Stimulated activated CD8-positive, alpha-beta memory T cell treated with anti-CD3 and anti-CD28 coated beads, Interleukin-4, amount 100 ng/mL, for 1 hour (primary cell): ENCODE measurements at places on chromosomes 2 and 18.

DNA sequence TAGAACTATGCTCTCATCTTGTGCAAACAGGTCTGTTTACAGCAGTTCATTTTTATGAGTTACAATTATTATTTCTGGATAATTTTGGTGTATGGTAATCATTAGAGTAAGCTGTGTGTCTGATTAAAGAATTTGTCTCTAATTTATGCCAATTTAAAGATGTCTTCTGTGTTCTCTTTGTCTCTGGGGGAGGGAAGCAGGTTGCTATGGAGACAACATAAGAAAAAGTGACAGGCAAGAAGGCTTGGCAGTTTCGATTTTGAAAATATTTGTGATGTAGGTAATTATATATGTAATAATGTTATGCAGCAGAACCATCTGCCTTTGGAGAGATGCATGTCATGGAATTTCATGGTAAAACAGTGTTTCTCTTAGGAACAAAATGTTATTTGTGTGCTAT lies 78.2 kb downstream of the SH3RF3 start:
- DNase-seq, result no peak

DNA sequence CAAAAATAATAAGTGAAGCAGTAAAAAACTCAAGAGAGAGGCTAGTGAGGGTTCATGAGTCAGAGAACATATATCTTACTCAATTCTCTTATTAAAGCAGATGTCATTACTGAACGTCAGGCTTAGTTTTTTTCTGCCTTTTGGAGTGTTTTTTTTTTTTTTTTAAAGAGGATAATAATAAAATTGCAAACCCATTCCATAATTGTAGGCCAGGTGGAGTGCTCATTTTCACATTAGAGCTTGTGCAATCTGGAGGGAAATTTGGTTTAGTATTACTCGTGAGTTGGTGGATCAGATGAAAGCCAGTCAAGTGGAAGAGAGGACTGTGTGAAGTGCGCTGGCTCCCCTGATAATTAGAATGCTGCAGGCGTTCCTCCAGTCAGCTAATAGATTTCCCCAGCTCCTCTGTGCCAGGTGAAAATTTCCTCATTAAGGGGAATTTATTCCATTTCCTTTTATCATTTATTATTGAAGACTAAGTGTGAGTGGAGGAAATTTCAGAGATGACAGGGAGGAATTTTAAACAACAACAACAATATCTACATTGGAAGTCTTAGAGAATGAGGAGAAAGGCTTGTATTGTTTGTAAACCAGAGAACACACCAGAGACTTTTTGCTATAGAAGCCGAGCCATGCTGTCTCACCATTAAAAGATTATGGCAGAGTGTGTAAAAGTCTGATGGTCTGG lies 74.6 kb downstream of the CPS1 start:
- DNase-seq, result no peak

DNA sequence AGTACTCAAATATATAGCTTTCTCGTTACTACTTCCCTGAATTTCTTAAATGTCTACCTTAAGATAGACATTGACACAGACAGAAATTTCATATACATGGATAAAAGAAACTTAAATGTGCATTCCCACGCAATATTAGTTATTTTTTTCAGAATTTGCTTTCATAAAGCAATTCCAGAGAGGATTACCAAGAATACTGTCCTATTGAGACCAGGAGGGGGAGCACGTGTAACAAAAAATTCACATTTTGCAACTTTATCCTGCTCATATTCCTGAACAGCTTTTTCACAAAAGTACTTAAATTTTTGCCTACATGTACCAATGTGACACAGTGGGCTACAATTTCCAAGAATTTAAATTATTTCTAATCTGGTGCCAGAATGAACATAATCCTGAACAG lies 30.7 kb upstream of the ERCC3 start:
- DNase-seq, result no peak

GRCh38 chr18:39746201-39746600 lies 2180.6 kb upstream of the CELF4 start:
- no peak for DNase-seq

GRCh38 chr2:105951384-105951694 lies 206.6 kb downstream of the NCK2 start:
- no peak for DNase-seq

DNA sequence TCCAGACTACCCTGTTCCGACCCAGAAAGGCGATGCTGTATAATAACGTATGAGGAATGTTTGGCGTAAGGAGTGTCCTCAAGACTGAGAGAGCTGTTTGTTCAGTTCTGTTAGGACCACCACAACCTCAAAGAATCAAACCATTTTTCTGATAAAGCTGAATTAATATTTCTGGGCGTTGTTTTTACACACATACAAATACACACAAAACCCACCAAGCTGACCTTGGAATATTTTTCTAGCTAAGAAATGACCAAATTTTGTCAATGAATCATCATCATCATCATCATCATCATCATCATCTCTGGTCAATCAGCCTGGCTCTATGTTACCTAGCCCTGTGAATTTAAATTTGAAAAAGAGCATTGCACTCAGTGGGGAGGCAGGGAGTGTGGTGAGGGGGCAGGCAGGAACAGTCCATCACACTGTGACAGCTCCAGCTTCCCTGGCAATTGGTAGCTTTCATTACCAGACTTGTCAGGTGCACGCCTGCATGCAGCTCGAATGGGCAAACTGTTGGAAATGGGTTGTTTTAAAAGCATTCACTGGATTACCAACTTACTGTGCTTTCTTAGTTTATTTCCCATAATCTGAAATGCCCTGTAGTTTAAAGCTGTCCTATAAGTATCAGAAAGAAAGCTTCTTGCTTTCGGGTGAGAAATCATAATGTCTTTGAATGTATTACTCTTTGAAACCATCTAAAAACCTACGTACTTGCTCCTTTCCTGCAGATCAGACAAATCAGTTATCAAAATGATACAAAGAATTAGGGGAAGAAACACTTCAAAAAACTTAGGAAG lies 6.9 kb upstream of the POU3F3 start:
- DNase-seq, result no peak

DNA sequence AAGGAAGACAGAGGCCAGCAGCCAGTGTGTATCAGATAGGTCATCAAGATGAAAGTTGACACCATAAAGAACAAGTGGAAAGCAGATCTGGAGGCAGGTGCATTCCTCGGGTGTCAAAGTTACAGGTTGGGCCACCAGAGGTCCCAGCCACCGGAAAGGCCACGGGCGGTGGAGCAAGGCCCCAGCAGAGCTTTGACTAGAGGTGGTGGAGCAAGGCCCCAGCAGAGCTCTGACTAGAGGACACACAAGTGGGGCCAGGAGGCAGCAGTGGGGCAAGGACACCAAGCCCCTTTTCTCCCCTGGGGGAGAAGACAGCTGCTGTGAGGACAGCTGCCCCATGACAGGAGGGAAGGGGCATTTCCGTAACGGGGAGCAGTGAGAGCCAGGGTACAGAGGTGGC lies 115.1 kb downstream of the GYPC start:
- DNase-seq, result no peak

- DNase-seq, result no peak
These were observed 237.0 kb upstream of the FOSL2 start for GRCh38 chr2:28155627-28156026.

GRCh38 chr18:58005011-58005410 lies 39.0 kb upstream of the NEDD4L start:
- no peak for DNase-seq

DNA sequence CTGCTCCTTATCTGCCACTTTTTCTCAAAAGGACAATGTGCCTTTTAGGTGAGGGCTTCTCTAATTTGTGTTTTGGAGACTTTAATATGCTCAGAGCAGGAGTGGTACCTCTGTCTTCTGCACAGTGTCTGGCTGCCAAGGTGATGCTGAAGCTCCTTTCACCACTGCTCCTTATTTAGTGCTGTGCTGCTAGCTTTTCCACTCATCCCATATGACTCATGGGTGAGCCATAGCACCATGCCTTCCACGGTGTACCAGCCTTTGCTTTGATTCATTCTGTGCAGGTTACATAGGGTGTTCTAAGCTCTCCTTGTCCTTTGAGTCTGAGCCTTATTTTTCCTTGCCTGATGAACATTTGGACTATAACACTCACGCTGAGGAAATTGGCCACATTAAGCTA lies 202.4 kb downstream of the ARL6IP6 start:
- no peak for DNase-seq

GRCh38 chr2:109633284-109633961 lies 19.3 kb downstream of the SOWAHC start:
- no peak for DNase-seq

DNA sequence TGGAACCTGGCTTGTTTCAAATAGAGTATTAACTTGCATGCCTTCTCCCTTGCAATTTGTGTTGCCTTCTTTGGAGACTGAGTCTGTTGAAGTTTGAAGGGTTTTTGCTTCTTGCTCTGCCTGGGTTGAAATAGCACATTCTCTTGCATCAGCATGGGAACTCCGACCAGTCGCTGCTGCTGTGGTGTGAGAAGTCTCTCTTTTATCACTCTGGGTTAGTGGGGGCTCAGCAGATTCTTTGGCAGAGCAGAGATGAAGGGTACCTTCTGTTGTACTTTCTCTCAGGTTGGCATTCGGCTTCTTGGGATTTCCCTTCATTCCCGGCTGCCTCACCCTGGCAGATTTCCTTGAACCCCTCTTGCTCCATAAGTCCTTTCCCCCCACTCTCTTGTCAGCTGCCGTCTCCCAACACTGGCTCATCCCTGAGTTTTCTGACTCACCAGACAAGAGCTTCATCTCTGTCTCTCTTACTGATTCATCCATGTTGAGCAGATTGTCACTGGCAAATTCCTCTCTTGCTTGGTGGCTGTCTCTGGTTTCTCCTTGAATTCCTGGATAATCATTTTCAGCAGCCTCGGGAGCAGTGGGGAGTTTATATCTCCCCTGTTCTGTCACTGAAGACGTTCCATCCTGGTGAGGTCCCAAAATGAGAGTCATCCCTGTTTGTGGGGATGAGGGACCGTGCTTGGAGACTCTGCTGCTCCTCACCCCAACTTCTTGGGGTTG lies 49.9 kb downstream of the ALPK2 start:
- no peak for DNase-seq

- DNase-seq, result no peak
These were observed 14.5 kb upstream of the SEH1L start for GRCh38 chr18:12933327-12933726.

- DNase-seq, result no peak
These were observed 69.4 kb upstream of the SMAD7 start for GRCh38 chr18:49020129-49020528.

DNA sequence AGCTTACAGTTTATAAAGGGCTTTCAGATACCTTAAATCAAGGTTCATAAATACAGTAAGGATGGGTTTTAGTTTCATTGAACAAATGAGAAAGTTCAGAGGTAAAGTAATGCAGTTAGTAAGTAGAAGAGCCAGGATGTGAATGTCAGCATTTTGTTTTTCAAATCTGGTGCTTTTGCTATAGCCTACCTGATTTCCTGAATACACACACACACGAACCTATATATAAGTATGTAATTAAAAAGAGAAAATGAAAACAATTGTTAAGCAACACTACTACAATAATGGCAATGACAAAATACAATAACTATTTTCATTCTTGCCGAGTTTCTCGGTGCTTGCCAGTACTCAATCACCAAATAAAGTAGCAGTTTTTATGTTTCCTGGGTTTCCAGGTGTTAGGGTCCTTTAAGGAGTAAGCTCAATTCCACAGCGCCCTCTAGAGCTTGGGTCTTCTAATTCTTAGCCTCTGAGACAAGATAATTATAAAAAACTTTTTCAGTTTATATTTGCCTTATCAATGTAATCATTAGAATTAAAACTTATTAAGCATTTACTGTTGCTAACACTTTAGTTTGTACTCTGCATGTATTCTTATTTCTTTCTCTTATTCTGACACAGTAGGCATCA lies 512.9 kb upstream of the ACVR2A start:
- peak; percentile 9 for DNase-seq

DNA sequence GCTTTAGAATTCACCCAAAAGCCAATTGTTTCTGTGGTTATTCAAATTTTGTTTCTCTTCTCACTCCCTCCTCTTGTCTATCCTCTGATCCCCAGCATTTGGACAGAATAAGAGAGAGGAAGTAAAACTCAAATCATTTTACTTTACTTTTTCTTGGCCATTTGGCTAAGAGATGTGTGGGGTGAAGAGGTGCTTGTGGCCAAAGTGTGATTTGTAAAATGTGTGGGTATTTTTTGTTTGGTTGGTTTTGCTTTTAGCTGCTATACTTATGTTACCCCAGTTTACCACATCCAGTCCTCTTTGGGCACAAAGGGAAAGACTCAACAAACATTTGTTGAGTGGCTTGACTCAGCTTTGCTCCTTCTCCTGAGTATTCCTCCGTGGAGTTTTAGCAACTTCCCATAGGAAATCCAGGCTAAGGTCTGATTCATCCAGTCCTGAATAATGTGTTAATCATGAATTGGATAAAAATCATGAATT lies 109.1 kb upstream of the CYP1B1 start:
- no peak for DNase-seq

DNA sequence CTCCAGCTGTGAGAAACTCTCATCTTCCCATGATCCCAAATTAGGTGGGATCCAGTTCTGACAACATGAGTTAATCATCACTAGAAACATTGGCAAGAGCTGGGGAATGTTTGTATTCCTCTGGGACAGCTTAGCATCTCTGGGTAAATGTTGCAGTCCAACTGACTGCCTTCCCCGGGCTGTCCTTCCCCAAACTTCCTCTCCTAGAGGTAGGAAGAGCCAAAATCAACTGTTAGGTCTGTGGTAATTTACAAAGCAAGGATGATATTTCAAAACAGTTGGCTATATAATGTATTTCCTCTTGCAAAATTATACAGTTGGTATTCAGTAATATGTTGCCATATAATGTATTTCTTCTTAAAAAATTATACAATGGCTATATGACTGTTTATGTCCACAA lies 148.5 kb downstream of the MGAT5 start:
- DNase-seq, result no peak

- no peak for DNase-seq
These were observed 259.6 kb downstream of the SS18 start for GRCh38 chr18:25830787-25831186.

GRCh38 chr2:8502316-8502715 lies 179.5 kb upstream of the ID2 start:
- DNase-seq, result no peak

DNA sequence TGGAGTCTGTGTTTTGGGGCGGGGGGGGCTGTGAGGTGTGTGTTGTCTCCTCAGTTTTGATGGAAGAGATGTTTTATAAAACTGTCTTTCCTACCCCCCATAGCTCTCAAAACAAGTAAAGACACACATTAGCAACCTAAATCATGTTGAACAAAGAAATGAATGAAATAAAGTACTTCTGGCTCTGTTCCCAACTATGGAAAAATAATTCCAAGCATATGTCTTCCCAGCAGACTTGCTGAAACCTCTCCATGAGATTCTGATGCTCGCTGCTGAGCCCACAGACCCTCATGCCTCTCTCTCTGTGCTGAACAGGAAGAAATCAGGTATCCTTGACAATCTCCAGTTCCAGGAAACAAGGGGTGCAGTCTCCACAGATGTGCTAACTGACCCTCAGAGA lies 226.7 kb upstream of the KLHL29 start:
- no peak for DNase-seq

DNA sequence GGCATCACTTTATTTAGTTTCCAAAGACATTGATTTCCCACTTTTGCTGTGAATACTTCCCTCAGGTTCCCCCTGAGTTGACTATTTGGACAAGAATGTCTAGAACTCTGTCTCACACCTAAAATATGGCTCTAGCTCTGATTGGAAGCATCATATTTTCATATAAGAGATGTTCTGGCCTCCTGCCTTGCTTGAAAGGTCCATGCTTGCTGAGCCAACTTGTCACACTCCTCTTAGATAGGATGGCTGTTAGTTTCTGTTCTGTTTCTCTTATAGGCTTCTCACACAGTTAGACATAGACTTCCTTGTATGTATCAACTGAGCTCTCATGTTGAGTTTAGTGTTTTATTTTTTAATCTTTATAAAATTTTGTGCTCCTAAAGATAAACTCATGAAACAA lies 87.1 kb downstream of the CNTNAP5 start:
- DNase-seq, result no peak
